ENCODE measurements at places on chromosomes 1 and 21. TPM values are rescaled to one million over a fixed set of nuclear protein-coding genes. Genes with fewer than 3 reads are reported as not detected.

GRCh38 chr21:44429894-44430293 lies 25.4 kb upstream of the LRRC3 start:
- no peak for DNase-seq

GRCh38 chr1:181021811-181022434 lies 747 bp downstream of the STX6 start:
- peak; percentile 37 for DNase-seq

- DNase-seq = no peak
These were observed 11.8 kb upstream of the ARHGEF2 start for GRCh38 chr1:155990005-155990739.

DNA sequence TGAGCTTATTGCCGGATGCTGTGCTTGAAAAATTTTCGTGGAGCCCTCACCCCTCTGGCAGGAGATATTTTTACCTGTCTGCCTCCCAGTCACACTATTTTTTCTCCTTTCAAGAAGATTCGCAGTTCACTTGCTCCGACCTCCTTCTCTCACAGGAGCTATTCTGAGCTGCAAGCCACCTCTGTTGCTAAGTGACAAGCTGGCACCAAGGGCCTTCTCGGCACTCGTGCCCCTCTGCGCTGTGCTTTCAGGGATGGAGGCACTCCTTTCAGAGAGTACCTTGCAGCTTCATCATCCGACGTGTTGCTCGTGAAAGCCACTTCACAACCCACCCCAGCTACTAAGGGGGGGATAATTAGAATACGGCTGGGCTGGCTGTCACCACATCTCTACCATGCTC lies 11.6 kb downstream of the SLC6A17 start:
- no peak for DNase-seq

DNA sequence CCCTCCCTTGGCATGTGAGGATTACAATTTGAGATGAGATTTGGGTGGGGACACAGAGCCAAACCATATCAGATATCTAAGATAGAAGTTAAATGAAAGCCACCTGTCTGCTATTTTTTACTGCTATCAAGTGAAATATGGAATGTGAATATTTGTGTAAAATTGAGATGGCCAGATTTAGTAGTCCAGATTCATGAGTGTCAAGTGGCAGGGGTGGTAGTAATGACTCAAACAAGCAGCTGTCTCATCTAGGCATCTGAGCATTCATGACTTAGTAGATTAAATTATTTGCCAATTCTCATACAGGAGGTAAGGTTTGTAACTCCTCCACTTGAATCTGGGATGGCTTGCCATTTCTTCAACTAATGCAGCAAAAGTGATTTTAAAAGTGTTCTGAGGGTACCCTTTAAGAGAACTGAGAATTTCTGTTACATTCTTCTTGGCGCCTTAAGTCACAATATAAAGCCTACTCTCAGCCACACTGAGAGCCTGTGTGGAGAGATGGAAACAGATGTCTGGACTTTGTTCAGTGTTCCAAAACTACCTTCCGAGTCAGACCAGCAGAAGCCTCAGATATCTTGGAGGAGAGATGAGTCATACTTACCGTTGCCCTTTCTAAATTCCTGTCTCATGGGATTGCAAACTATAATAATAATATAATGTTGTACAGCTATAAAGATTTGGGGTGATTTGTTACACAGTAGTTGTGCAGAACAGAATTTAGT lies 1065.6 kb upstream of the TMPRSS15 start:
- no peak for DNase-seq

DNA sequence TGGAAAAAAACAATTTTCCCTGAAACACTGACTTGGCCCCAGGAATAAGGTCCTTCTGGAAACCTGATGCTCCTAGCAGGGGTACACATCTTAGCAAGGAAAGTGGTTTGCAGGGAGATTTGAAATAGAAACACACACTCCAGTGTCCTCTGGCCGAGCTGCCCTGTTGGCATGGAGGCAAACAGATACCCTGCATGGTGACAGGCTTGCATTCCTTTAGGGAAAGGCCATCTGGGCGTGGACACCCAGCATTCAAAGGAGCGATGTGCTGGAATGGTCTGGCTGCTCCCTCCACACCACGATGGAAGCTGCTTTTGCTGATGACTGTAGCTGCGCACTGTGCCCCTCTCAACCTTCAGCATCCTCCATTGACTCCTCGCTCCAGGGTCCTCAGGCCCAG lies 41.5 kb upstream of the BCAR3 start:
- no peak for DNase-seq

DNA sequence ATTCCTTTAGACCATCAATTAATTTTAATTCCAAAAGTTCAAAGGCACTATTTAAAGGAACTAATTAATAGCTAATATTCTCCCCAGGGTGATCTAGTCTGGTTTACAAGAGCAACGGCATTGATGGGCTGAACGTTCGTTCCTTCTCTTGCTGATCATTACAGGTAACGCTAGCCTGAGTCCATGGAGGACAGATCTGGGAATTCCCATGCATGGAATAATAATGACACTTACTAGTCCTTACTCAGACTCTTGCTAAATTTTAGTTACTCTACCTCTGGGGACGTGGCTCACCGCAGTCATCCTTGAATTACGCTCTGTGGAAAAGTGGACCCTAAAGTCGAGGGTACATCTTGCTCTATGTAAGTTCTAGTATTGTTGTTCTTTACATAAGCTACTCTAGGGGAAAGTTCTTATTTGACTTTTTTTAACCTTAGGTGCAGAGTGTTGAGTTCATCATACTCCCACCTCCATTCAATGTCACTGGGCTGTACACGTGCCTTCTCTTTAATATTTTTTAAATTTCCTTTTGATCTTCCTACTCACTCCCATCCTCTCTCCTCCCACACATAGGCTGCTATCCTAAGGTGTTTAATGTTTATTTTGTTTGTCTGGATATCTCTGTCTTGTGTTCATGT lies 133.9 kb downstream of the ZNF281 start:
- no peak for DNase-seq

- DNase-seq = no peak
These were observed 104.2 kb upstream of the BARHL2 start for GRCh38 chr1:90821152-90821787.

DNA sequence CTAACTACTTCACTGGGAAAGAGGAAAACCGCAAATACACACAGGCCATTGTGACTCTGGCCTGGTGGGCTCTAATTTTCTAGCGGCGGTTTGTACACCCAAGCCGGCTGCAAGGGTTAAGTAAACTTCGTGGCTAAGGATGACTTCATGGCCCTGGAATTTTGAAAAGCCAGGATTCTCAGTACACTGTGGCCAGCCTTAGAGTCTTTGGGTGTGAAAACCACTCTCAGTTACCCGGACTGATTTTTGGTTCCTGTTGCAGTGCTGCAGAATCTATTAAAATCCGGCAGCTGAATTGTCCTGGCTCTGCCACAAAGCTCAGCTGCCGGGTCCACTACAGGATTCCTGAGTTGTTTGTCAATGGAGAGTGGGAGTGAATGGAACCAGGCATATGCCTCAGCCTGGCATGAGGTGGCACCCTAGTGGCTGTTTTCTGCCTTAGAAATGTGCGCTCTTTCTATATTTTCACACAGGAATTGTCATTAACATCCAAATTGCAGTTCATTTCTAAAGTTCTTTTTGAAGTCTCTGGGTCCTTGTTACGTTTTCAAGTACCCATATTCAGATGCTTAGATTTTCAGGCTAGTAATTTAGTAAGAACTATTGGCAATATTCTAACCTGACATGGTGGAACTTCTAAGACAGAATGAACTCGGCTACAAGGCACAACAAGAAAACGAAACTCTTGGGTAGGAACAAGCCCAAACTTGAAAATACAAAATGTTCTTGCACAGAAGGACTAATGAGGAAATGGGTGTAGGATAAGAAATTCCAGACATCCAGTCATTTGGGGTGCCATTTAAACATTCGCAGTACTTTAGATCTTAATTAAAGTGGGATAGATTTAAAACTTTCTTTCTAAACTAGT lies 255.9 kb downstream of the NFIA start:
- peak; percentile 72 for DNase-seq

DNA sequence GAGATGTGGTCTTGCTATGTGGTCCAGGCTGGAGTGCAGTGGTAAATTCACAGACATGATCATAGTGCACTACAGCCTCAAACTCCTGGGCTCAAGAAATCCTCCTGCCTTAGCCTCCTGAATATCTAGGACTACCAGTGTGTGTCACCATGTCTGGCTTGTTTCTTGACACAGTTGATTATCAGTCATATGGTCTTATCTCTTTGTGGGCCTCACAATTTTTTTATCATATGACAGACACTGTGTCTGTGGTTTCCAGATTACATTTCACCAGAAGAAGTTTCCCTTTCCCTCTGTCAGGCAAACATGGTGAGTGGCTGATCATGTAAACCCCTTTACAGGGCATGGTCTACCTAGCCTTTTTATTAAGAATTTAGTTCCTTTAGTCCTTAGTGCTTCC lies 96.1 kb downstream of the HFM1 start:
- no peak for DNase-seq

- DNase-seq = no peak
These were observed 20.6 kb downstream of the LRRC42 start for GRCh38 chr1:53966794-53967193.

DNA sequence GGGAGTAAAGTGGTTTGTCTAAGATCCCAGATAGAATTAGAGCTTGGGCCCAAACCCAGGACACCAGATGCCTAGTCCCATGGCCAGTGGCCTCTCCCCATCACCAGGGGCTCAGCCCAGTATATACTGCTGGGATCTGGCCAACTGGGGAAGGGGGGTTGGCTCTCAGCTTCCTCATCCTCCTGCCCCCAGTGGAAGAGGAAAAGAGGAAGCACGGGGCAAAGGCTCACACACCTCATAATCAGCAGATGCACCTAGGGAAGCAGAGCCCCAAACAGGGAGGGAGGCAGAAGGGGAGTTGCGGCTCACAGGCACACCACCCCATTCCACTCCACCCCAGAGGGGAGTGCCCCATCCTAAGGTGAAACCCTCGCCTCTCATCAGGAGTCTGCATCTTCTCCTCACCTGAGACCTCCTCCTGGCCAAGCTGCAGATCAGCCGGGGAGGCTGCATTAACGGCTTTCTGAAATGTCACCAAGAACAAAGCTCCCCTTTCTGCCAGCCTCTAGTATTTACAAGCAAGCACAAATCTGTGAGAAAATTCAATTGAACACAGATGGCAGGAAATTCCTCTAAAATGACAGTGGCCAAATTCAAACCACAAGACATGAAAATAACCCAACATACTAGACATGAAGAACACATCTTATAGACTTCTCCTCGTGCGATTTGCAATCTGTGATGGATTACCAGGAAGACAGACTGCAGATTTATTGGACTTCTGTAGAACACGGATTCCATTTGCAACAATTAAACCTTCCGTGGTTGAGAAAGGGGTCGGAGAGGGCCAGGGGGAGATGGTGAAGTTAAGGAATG lies 82.8 kb downstream of the GLIS1 start:
- DNase-seq = no peak

DNA sequence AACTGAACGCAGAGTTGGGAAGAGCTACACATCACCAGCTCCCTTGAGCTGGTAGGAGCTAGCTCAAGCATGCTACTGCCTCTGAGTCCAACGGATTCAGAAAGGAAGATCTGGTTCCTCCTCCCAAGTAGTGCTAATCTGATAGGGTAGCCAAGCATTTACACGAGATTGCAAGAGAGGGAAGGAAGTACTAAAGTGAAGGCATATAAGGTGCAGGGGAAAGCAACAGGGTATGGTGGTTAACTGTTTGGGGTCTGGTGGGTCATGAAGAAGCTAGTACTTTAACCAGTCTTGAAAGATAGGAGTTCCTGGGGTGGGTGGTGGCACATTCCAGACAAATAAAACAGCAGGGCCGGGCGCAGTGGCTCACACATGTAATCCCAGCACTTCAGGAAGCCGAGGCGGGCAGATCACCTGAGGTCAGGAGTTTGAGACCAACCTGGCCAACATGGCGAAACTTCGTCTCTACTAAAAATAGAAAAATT lies 20.2 kb upstream of the ZNF436 start:
- DNase-seq = no peak

GRCh38 chr1:4095433-4095971 lies 195.4 kb upstream of the C1orf174 start:
- no peak for DNase-seq

DNA sequence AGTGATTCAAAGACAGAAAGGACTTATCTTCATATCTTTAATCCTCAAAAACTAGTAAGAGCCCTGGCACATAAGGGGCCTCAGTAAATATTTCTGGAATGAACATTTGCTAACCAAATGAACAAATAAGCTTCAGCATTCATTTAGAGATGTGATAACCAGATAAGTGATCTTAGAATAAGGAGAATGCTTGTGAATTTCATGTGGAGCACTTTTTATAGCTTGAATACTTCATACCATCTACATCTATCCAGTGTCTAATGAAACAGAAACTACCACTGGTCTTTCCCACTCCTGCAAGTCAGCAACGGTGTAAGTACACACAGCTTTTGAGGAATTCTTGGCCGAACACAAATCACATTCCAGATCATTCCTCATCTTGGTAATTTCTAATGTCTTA lies 38.5 kb downstream of the EDEM3 start:
- no peak for DNase-seq

GRCh38 chr1:31875636-31876236 lies 59.9 kb upstream of the SPOCD1 start:
- DNase-seq = no peak

DNA sequence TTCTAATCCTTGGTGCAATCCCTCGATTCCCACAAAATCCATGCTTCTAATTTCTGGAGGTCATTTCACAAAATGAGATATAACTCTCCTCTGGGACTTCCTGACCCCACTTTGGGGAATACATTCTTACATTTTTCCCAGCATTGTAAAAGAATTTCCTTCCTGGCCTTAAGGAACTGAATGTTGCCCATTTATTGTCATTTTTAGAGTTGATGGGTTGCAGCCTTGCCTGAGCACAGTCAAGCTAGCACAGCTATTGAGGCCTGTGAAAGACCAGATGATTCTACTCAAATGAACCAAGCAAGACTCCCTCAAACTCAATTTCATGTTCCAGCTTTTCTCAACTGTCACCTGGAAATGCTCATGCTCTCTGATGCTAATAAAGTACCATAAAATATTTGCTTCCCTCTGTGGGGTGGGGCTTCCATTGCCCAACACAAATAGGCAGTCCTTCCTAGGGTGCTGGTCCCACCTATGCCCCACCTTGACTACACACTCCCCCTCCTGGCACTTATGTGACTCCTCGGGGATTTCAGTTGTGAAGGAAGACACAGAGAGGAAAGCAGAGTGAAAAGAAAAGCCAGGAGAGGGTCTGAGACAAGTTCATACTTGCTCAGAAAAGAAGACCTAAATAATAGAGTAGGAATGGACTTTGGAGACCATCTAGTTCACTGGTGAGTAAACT lies 24.0 kb upstream of the CDC7 start:
- DNase-seq = peak; percentile 39

The SPATA45 gene
- 0.51 TPM for polyA plus RNA-seq

The GBP5 gene
- polyA plus RNA-seq = 0.44 TPM

The CASZ1 gene
- 13.5 TPM for polyA plus RNA-seq

The ACOT7 gene
- polyA plus RNA-seq = 35.6 TPM

The MATN1 gene
- 0.10 TPM for polyA plus RNA-seq

The EXO5 gene
- polyA plus RNA-seq = 11.5 TPM

The NFASC gene
- 12.1 TPM for polyA plus RNA-seq

The HAX1 gene
- 85.2 TPM for polyA plus RNA-seq

The TIPRL gene
- 48.0 TPM for polyA plus RNA-seq

The PRAMEF25 gene
- polyA plus RNA-seq = not detected

The CAPN8 gene
- 4.8 TPM for polyA plus RNA-seq

The SPRR2G gene
- not detected for polyA plus RNA-seq
